ENCODE measurements at places on chromosomes 7 and 10.

DNA sequence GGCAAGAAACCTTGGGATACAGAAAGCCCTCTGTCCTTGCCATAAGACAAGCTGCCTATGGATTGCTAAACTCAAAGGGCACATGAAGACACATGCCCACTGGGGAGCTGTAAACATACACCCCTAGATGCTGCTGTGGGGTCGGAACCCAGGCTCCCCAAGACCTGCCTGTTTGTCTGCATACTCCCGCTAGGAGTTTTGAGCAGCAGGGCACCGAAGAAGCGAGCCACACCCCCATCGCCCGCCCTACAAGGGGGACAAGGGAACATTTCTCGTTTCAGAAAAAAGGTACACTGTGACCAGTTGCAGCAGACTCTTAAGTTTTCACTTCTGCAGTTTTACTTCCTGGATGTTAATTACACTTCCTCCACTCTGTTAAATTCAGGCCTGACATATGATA, 680.2 kb upstream of the GHITM start:
- no peak for DNase-seq

- DNase-seq: peak; percentile 63
Observed at GRCh38 chr10:12048547-12048946, 5.9 kb upstream of the UPF2 start.

DNA sequence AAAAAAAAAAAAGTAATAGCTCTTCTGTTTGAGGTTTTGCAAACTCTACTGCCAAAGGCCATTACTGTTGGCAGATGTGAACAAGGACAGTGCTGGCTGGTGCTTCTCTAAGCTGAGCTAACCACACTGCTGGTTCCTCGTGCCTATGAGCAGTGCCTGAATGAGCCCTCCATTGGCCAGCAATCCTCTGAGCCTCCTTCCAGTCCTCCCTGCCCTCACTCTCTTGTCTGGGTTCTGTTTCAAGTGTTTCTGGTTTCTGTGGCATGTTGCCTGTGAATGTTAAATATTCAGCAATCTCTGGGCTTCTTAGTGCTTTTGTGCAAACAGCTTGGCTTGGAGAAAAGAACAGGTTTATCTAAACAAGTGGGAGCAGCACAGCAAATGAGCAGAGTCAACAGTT, 161.3 kb upstream of the AUTS2 start:
- no peak for DNase-seq

DNA sequence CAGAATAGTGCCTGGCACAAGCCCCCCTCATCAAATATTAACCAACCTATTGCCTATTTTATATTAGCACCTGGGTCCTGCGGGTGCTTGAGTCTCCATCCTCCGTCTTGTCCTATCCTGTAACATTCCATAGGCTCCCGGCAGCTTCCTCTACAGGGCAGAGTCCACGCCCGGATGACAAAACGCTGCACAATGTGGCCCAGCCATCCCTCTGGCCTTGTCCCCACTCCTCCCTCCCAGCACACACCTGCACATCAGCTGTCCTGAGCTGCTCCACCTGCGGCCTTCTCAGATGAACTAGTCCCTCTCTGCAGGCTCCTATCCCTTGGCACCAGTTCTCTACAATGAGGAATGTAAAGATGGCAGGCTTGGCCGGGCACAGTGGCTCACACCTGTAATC, 153.5 kb upstream of the PDE1C start:
- DNase-seq: no peak

DNA sequence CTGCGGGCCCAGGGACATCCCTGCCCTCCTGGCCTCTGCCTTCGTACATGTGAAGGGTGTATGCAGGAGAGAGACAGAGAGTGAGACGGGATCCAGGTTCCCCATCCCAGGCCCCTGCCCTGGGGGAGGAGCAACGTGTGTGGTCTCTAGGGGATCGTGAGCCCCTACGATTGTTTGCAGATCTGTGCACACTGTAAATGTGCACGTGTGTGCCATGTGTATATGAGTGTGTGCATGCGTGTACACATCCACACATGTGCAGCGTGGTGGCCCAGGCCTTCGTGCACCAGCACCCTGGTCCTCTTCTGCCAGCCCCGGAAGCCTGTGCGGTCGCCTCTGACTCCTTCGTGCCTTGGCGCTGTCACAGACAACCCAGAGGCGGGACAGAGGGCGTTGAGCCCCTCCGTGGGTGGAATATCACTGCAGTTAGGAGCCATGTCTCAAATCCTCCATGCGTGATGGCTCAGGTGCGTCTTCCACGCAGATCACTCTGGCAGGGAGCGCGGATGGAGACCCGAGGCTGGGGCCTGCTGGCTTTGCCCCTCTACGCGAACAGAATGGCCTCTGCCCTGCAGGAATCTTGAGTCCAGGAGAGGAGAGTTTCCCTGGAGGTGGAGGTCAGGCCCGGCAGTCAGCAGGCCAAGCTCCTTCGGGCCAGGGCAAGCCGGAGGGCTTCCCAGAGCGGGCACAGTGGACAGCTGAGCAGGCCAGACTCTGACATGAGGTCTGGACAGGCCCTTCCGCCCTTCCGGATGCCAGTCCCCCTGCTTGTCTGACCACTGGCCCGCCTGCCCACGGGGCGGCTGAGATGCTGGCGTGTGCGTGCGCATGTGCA, 97.5 kb downstream of the UNCX start:
- no peak for DNase-seq

- no peak for DNase-seq
Observed at GRCh38 chr10:106777841-106778240, 386.7 kb downstream of the SORCS1 start.

DNA sequence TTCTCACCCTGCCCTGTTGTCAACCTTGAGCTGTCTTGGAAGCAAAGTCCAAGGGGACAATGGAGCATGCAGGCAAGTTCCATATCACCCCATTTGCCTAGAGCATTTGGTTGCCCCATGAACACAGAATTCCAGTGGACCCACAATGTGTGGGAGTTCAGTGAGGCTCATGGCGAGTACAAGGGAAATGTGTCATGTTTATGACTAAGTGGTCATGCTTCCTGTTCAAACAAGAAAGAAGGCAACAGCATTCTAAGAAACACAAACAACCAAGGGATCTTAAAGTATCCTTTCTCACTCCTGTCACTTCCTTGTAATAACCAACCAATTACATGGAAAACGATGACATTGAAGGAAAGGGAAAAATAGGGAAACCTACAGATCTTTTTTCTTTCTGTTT, 513.0 kb downstream of the INHBA start:
- no peak for DNase-seq

DNA sequence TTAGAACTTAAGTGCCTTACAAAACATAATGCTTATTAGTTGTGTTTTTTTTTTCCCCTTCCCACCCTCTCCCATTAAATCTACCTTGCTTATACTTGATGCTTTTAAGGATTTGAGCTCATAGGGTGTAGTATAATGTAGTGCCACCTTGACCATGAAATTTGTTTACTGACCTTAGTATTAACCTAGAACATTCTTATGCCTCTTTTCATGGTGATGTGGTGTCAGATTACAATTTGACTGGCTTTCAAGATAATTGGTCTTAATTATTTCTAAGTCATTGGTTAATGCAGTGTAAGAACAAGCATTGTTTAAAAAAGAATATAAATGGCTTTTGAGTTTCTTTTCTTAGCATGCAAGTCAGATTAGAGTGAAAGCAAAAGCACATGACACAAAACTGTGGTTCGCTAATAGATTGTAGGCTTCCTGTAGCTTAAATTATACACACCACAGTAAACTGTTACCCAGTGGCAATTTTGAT, 61.8 kb downstream of the ADD3 start:
- peak; percentile 67 for DNase-seq

Measured in GM13976 (cell line).